Amniotic epithelial cell (primary cell): ENCODE measurements at places on chromosomes 5 and 9.
A peak's percentile ranks its signal among the peaks of the same experiment; 100 is the strongest.

DNA sequence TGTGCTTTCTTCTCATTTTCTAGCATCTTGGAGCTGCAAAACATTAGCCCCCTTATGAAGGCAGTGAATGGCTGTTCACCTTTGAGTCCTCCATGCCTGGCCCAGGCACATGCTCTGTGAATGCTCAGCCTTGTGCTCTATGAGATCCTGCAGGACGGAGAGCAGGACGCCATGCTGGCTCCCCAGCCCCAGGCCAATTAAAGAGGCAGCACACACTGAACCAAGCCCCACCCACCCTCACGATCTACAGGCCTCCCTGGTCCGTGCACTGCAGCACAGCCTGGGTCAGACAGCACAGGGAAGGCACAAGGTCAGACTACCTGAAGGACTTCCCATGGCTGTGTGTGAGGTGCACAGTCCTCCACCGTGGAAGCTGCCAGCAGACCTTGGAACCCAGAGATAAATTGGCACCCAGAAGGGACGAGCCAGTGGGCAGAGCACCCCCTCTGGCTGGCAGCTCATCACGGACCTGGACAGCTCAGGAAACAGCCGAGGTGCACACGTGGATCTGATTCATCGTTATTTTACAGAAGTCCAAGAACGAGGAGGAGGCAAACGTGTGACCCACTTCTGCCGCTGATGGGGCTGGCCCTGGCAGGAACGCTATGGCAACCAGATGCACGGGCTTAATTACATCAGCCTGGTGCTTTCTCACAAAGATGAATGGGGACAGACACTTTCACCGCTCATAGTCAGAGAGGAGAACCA lies 59.5 kb downstream of the OLFM1 start:
- DNase-seq, result no peak

GRCh38 chr5:153256-153655 lies 38.0 kb upstream of the LRRC14B start:
- no peak for DNase-seq

DNA sequence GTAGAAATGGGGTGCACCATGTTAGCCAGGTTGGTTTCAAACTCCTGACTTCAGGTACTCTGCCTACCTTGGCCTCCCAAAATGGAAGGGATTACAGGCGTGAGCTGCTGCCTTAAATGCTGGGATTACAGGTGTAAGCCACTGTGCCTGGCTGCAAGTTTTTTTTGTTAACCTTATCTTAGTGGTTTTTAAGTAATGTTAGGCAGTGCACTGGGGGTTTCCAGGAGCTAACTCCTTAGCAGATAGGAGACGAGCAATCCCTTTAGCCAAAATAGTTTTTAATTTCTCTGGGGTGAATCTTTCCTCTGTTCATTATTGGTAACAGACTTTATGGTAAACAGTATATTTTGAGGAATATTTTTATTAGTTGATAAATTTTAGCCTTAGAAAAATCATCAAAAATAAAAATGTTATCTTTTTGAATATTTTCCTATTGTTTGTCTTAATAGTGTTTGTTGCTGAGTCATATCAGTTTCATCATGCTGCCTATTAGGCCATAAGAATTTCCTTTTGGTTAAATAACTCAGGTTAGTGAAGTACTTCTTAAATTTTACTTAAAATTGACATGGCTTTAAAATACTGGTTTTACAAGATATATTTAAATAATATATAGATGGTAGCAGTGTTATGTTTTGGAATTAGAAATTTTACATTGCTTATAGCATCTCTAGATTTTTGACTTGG lies 37.9 kb downstream of the LMNB1 start:
- DNase-seq, result peak; percentile 72

DNA sequence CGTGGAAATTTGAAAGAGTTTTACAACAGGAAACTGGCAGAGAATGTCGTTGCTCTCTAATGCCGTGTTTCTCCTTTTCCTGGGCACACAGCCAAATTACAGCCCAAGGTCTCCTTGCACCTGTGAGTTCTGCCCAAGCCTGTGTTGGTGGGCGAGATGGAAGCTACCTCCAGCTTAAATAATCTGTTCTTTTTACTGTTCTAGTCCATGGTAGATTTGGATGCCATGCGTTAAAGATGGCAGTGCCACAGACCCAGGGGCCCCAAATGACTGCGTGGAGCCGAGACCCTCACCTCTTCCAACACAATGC lies 92.6 kb upstream of the IRX4 start:
- DNase-seq, result no peak

GRCh38 chr5:16536246-16536645 lies 70.6 kb upstream of the ZNF622 start:
- DNase-seq, result peak; percentile 56

GRCh38 chr9:137460363-137461315 lies 1.5 kb upstream of the NSMF start:
- no peak for DNase-seq

DNA sequence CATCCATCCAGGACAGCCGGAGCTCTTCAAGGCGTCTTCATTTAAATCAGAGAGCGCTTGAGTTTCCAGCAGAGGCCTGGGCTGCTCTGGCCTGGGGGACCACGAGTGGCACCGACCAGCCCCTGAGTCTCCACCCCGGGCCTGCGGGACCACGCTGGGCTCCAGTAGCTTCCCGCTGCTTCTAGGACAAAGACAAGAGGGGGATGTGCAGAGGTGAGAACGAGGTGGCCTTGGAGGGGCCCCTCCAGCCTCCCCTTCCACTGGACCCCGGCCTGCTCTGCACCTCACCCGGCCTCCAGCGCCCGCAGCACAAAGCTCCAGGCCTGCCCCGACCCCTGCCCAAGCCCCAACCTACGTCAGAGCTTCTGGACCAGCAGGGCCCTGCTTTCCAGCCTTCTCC lies 81.6 kb downstream of the IRX2 start:
- no peak for DNase-seq

DNA sequence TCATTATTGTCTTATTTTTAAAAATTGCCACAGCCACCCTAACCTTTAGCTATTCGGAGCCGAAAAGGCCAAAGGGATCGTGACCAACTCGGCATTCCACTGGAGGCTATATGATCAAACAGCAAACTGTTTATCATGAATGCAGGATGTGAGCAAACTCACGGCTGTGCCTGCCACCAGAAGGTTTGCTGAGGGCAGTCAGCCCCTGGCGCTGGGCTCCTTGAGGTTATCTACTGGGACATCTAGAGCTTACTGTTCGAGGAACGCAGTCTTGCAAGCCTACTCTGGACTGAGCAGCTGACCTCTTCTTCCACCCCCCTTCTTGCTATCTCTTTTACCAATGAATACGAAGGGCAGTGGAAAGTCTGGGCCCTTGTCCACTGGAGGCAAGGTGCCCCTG lies 231.5 kb upstream of the TARS1 start:
- no peak for DNase-seq

DNA sequence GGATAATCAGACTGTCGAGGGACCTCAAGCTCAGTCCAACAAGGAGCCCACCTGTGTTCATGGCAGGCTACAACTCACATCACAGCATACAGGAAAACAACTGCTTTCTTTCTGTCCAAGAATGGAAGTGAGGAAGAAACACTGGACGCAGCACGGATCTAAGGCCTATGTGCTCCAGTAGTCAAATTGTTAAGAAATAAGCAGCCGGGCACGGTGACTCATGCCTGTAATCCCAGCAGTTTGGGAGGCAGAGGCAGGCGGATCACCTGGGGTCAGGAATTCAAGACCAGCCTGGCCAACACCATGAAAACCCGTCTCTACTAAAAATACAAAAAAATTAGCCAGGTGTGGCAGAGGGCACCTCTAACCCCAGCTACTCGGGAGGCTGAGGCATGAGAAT lies 427.8 kb downstream of the BNC2 start:
- peak; percentile 85 for DNase-seq

DNA sequence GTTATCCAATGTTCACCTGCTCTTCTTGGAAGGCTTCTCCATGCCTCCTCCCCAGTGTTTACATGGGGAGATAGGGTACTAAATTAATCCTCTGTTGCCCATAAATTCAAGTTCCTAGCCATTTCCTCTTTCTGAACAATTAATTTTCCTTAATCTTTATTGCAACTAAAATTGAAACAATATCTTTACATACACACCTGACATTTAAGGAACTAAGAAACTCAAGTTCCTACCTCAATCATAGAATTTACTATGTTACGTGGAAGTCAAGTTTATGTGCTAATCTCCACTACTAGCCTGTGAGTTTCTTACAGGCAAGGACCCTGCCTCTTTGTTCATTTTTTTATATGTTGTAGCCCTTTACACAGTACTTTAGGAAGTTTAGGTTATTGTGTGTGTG lies 10.1 kb upstream of the ADRB2 start:
- no peak for DNase-seq

DNA sequence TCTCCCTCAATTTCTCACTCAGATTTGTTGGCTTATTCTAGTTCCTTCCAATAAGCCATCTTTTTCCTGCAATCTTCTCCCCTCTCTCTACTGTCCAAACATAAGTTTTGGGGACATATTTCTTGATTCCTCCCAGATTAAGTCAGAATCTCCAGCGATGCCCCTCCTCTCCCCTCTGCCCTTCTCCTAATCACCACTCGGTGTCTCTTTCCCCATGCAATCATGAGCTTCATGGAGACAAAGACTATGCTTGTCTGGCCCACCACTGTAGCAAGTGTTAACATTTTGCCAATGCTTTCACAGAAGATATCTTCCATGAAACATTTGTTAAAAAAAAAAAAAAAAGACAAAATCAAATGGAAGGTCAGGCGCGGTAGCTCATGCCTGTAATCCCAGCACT lies 42.4 kb downstream of the PDE6A start:
- DNase-seq, result no peak

- DNase-seq, result no peak
Observed at GRCh38 chr5:81604193-81604592, 146.7 kb downstream of the SSBP2 start.

DNA sequence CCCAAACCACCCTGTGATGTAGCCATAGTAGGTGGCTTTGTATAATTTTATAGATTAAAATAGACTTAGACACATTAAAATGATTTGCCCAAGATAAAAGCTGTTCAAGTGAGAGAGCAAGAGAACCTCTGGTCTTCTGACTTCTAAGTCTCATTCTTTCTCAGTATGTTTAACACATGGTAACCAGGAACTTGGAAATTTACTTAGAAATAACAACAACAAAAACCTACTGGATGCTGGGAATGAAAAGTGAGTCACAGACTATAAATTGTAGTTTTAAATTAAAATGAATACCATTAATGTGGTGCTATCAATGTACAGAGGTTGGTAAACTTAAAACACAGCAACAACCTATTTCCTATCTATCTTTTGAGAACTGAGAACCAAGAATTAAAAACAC lies 30.4 kb downstream of the HMGCR start:
- no peak for DNase-seq

DNA sequence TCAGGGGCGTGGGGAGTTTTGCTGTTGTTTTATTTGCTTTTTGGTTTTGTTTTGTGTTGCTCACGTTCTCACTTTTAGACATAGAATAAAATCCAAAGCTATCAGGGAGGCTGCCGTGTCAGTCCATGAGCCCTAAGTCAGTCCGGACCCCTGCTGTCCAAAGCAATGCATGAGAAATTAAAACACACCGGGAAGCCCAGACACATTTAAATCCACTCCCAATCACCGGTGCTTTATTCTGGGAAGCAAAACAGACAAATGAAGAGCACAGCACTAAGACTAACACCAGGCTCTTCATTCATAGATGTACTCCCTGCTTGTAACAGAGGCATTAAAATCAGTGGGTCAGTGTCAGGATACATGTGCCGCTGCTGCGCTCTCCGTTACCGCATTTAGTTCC lies 180.9 kb downstream of the IRX2 start:
- DNase-seq, result no peak

DNA sequence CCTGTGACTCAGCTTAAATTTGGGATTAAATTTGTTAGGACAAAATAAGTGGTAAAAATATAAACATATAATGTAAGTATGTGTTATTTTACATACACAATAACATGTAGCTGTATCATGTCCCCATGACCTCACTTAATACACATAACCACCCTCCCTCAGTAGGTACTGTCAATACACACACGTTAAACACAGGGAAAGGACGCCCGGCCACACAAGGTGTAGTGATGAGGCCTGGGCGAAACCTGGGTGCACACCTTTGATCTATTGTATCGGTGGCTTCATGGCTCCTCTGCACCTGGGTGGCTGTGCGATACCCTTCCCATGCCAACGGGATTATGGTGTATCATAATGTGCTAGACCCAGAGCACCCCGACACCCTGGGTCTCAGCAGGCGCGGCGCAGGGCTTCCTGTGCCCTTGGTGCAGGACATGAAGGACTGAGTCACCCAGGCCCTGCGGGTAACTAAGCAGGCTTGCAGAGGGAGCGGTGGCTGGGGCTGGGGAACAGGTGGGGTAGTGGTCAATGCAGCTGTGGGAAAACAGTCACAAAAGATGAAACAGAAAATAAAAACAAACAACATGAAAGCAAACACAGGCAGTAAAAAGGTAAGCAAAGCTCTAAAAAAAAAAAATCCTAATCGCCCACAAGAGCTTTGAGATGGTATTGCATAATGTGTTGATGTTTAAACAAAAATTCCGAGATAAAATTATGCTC lies 127.5 kb upstream of the RETREG1 start:
- DNase-seq, result peak; percentile 37

DNA sequence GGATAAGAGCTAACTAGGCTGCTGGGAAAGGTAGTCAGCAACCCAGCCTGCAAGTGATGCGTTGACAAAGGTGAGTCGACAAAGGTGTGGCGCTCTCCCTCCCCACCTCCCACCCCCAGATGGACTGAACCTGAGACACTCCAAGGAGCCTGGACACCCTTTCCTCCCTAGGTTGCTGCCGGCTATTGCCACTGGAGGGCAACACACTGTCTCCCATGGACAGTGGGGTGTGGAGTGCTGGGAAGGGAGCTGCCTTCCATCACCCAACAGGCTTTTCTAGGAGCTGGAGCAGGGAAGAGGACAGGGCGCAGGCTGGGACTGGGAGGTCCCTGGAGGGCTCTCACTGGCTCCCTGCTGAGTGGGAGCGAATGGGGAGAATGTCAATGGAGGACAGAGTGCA lies 75.4 kb upstream of the ARAP3 start:
- peak; percentile 31 for DNase-seq

GRCh38 chr5:154189256-154189818 lies 1.2 kb upstream of the GALNT10 start:
- DNase-seq, result no peak

GRCh38 chr5:94113-94892 lies 2.3 kb downstream of the PLEKHG4B start:
- no peak for DNase-seq

DNA sequence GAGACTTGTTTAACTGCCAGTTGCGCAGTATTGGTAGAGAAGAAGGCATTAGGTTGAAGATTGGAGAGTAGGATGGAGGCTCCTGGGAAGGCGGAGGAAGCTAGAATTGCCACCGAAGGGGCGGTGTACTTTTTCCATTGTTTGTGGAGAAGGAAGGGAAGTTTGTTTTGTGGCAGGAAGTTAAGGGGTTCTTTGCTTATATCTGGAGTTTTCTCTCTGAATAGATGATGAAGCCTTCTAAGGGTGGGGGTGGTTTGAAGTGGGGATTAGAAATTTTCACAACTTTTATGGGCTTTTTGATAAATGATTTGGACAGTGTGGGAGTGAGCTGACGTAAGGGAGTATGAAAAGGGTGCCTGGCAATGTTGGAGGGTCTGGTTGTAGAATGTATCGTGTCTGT lies 59.3 kb downstream of the SNX30 start:
- no peak for DNase-seq

GRCh38 chr5:146213210-146213826 lies 9.9 kb downstream of the RBM27 start:
- peak; percentile 51 for DNase-seq
